Activated T-helper 17 cell treated with anti-CD3 and anti-CD28 coated beads, Interleukin-2, amount 50 U/mL, for 72 hours (primary cell): ENCODE measurements at places on chromosomes 3 and 15. TPM values are rescaled to one million over a fixed set of nuclear protein-coding genes. Genes with fewer than 3 reads are reported as not detected.
A peak's percentile ranks its signal among the peaks of the same experiment; 100 is the strongest.

- no peak for ATAC-seq
Observed at GRCh38 chr3:81352867-81353266, 408.6 kb downstream of the GBE1 start.

Gene FRMD4B
- total RNA-seq: 16.6 TPM

DNA sequence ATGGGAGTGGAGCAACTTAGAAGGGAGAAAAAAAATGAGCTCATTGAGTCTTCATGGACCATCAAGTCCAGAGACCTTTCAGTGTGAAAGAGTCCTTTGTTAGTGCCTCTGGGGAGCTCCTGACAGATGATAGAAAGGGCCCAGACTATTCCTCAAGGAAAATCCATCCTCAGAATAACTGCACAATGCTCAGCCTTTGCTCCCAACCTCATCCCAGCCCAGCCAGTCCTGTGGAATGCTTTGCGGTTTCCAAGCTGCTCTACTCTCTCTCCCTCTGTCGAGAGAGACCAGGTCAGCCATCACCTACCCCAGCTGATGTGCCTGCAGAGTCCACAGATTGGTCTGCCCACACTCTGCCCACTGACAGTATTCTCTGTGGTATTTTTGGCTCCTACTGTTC, 406.2 kb downstream of the MFSD1 start:
- no peak for ATAC-seq

GRCh38 chr15:71151081-71151480, 35.8 kb downstream of the THSD4 start:
- no peak for ATAC-seq

GRCh38 chr15:97977734-97978133, 17.2 kb downstream of the ARRDC4 start:
- no peak for ATAC-seq

Gene ACAN
- not detected for total RNA-seq

DNA sequence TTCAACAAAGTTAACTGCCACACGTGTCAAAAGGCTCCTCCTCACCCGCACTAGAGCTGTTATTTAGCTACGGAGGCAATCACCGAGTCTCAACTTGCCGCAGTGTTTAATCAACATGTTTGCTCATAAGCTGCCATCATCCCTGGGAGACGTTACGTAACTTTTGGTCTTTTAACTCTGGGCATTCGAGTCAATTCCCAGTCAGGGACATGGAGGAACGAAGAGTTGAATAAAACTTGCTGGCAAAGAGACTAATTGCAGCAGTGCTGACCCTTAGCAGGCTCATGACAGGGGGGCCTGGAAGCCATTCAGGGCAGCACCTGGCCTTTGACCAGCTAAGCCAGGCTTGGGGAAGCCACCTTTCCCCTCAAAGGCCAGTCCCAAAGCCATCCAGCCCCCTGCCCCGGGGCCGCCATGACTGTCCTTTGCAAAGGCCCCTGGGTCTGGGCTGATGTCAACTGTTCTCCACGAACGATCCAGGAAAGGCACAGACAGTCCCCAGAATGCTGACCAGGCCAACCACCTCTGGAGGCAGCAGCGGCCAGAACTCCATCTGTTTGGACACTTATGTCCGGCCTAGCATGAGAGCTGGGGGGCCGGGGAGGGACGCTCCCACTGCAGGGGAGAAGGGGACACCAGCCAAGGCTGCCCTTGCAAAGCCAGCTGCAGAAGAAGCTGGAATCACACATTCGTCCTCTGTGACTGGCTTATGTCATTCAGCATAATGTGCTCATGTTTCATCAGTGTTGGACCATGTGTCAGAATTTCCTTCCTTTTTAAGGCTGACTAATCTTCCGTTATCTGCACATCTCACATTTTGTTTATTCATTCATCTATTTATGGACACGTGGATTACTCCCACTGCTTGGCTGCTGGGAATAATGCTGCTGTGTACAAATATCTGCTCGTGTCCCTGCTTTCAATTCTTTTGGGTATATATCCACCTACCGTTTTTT, 43.7 kb downstream of the PCSK6 start:
- ATAC-seq: peak; percentile 55

GRCh38 chr3:110062716-110063115, 725.4 kb upstream of the DPPA4 start:
- ATAC-seq: no peak

Gene TNFSF10
- total RNA-seq: 36.1 TPM

GRCh38 chr3:48592519-48593087, 2.5 kb downstream of the COL7A1 start:
- no peak for ATAC-seq

Gene SAMD7
- not detected for total RNA-seq

Gene SELENOT
- 144 TPM for total RNA-seq

Gene TM4SF1
- total RNA-seq: 0.32 TPM

- peak; percentile 91 for ATAC-seq
Observed at GRCh38 chr3:142595951-142596725, at the start of gene PLS1. Gene PLS1 (plus strand): TSS chr3:142596393. CDS start chr3:142664238, 67,845 bp downstream.

GRCh38 chr3:167787440-167787839, 51.9 kb downstream of the SERPINI1 start:
- no peak for ATAC-seq
